HFFc6 (cell line): ENCODE measurements at places on chromosomes 12 and 14.

GRCh38 chr12:96571101-96571862, 81.9 kb downstream of the CFAP54 start:
- peak; percentile 4 for DNase-seq

DNA sequence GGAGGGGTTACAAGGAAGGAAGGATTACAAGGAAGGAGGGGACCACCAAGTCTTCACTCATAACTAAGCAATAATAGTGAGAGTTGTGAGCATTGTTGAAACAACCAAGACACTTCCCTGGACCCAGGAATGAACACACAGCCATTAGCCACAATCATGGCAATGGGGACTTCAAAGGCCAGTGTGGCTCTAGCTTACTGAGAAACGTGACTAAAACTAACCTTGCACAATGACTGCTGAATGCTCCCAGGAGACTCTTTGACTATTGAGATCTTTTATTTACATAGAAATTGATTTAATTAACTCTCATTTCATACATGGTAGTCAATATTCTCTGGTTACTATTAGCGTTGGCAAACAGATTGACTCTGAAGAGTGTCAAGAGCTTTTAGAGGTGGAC, 263.0 kb upstream of the SOX5 start:
- no peak for DNase-seq

- no peak for DNase-seq
Measured at GRCh38 chr14:73613419-73613963, 1.2 kb downstream of the ACOT6 start.

DNA sequence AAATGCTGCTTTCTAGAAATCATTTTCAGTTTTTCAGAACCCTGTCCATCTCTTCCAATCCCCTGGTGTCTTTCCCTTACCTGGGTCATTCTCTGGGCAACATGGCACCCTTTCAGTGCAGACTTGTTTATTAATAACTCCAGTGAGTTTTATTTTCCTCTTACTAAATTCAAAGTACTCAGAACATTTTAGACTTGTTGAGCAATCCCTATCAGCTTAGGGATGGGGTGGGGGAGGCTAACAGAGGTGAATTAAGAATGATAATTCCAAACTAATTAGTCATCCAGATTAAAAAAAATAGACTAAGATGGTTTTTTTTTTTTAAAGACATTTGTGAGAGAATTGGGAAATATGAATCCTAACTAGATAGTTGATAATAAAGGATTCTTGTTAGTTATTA, 10.7 kb downstream of the GPRC5A start:
- peak; percentile 21 for DNase-seq

GRCh38 chr14:71314717-71315116, 407.5 kb downstream of the PCNX1 start:
- no peak for DNase-seq

DNA sequence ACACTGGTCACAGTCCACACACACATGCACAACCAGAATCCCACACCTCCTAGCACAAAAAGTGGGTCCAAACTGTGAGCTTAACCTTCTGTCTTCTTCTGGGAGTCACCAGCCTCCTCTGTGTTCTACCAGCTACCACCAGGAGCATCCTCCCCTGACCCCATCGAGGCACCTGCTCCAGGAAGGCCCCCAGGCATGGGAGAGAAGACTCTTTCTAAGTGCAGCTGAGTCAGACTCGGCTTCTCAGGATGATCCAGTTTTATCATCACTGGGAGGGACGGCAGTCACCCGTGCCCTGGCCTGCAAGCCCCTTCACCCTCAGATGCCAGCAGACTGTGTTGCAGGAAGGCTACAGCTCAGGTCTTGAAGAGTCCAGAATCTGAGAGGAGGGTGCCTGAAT, 7.9 kb upstream of the ENDOU start:
- DNase-seq, result no peak

DNA sequence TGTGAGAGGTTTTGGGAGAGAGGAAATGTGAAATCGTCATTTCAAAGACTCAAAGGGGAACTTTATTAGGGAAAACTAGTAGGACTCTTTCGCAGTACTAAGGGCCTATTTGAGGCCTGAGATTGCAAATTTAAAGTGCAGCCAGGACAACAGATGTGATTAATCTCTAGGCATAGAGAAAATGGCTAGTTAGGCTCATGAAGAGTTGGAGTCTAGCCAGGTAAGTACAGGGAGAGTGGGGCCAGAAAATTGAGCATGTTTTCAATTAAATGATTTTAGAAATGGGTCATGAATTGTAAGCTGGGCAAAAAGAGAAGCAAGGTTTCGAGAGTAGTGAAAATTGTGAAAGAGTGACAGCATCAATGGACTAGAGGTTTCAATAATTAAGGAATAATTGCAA, 91.9 kb upstream of the LMNTD1 start:
- DNase-seq, result no peak

GRCh38 chr12:128928361-128928760, 75.1 kb downstream of the GLT1D1 start:
- no peak for DNase-seq

DNA sequence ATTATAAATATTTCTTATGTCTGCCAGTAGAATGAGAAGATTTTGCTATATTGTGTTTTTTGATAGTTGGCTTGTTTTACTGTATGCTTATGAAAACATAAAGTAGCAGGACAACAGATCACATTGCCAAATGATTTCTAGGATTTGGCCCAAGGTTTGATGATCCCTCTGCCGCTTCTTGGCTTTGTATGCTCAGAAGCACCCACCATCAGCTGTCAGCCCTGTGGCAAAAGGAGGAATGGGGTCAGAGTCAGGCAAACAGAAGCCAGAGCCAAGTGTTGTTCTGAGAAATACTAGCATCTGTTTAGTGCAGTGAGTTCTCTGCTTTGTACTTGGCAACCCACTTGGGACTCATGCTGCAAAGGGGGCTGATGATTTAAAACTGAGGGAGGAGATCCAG, 152.2 kb downstream of the PDE3A start:
- no peak for DNase-seq

GRCh38 chr14:41875116-41875515, 268.4 kb downstream of the LRFN5 start:
- no peak for DNase-seq

- DNase-seq, result no peak
Measured at GRCh38 chr14:38105106-38105702, 102.5 kb upstream of the SSTR1 start.

GRCh38 chr14:71497645-71498086, 434.6 kb upstream of the RGS6 start:
- peak; percentile 25 for DNase-seq
